NCI-H2029 (cell line): ENCODE measurements at places on chromosomes 3 and 15.

- DNase-seq = no peak
Observed at GRCh38 chr3:53258600-53259426, 3.0 kb upstream of the TKT start.

DNA sequence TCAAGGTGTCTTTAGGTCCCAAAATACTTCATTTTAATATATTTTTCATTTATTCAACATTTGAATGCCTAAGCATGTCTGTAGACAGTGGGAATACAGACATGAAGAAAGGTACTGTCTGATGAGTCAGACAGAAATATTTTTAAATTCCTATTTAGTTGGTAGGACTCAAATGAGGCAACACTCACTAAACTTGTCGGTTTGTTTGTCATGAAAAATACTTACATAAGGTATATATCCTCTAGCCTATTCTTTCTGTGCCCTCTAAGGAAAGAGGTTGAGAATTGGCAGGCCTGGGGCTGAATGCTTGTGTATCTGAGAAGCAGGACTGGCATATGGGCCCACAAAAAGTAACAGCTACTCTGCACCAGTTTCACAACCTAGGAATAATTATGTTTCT, 423.6 kb upstream of the MDFIC2 start:
- no peak for DNase-seq

GRCh38 chr3:144362126-144362525, 390.5 kb downstream of the DIPK2A start:
- DNase-seq = no peak

DNA sequence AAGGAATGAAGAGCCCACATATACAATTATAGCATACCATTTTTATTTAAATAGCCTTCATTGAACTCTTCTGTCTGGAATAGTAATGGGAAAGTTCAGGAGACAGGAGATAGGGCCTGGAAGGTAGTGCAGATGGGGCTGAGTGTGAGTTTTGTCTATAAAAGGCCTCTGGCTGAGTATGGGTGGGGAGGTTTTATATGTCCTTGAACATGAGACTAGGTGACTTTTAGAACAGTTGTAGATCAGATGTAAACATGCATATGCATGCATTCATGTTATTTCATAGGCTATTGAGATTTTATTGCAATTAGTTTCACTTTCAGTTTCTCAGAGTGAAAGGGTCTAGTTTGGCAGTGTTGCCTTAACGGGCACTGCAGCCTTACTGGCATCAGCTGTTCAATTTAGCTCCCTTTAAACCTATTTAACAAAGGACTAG, 27.1 kb downstream of the CGGBP1 start:
- peak; percentile 33 for DNase-seq

- DNase-seq = no peak
Observed at GRCh38 chr15:65790694-65791334, 1.3 kb downstream of the DENND4A start.

- no peak for DNase-seq
Observed at GRCh38 chr15:95013381-95013780, 782.0 kb downstream of the MCTP2 start.

DNA sequence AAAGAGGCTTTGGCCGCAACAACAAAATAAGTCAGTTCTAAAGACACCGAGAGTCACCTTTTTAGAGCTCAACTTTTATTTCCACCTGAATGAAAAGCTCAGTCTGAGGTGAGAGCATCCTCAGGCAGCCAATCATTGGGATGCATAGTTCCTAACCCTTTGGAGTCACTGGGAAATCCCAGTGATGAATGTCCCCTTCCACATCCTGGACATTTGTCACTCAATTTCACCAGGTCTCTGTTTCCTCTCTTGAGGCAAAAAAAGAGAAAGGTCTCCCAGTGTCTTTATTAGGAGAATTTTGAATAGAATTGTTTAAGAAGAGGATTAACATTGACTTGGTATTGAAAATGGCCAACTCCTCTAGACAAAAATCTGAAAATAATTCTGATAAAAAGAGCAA, 137.5 kb upstream of the SPRED1 start:
- no peak for DNase-seq

GRCh38 chr15:95655089-95655607, 675.4 kb upstream of the NR2F2 start:
- DNase-seq = no peak

DNA sequence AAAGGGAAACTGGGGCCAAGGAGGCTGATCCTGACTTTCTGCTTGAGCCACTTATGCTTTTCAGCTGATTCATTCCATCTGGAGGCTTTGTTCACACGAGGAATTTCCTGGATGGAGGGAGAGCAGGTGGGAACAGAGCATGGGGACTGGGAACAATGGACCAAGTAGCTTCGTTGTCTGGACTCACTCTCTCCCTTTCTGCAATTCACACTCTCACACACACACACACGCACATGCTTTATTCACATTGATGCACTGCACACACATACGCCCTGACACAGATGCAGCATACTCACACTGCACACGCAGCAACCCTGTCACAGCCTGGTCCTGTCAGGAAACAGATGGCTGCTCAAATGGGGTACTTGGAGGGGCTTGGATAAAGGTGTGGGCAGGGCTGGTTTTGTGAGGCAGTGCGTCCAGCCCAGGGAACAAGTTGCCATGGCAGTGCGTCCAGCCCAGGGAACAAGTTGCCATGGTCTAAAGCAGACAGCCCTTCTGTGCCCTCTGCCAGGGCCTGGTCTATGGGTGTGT, 19.8 kb upstream of the CHCHD6 start:
- peak; percentile 15 for DNase-seq

- DNase-seq = no peak
Observed at GRCh38 chr3:12371525-12372140, 82.8 kb downstream of the PPARG start.

- no peak for DNase-seq
Observed at GRCh38 chr3:195154111-195154791, 116.7 kb downstream of the XXYLT1 start.

GRCh38 chr3:88984832-88985231, 122.6 kb upstream of the EPHA3 start:
- DNase-seq = no peak

GRCh38 chr3:157373783-157374182, 62.9 kb upstream of the PTX3 start:
- no peak for DNase-seq

GRCh38 chr15:65177901-65178300, 7.2 kb downstream of the CLPX start:
- no peak for DNase-seq

DNA sequence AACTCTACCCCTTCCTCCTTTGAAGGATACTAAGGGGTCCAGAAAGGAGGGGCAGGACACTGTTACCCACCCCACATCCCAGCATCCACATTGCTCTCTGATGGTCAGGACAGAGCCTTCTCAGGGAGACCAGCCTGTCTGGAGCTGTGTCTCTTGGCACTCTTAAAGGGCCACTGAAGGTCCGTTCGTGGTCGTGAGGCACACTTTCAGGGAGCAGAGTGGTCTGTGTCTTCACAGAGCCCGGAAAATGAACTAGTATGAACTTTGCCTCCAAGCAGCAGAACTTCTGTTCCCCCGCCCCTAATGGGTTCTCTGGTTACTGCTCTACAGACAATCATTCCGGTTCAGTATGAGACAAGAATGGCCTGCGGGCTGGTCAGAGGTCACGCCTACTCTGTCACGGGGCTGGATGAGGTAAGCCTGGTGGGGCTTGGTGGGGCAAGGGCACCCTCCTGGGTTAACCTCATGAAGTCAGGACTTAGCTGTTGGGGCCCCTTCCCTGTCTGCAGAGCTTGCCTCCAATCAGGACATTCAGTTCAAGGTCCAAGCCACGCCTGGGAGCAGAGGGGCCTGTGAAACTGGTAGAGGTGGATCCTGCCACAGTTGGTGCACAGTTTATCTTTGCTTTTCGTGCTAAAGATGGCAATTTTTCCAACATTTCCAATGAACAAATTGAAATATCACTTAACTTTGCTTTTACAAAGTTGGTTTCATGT, 33.2 kb downstream of the CAPN3 start:
- DNase-seq = no peak

- no peak for DNase-seq
Observed at GRCh38 chr3:82382831-82383230, 621.4 kb upstream of the GBE1 start.

- DNase-seq = no peak
Observed at GRCh38 chr3:43773273-43774094, 82.7 kb downstream of the ABHD5 start.

- no peak for DNase-seq
Observed at GRCh38 chr3:36852071-36852470, 87.7 kb upstream of the DCLK3 start.

DNA sequence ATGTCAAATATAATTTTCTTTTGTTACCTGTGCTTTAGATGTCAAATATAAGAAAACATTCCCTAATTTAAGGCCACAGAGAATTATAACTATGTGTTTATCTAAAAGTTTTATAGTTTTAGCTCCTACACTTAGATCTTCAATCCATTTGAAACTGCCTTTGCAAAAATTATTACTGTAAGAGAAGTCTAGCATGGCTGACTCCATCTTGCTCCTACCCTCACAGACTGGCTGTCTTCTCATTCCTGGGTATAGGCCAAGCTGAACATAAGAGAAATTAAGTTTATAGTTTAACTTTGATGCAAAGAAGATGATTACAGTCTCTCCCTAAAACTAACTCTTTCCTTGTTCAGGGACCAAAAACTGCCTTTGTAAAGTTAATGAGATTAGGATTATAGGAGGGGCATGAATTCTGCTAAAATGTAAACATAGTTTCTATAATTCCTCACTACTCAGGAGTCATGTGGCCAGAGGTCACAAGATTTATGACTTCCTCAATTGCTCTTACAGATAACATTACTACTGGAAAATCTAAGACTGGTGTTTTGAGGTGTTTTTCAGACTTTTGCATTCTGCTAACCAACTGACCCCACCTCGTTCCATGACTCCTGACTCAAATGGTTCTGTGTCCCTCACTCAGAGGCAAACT, 184.0 kb downstream of the BCHE start:
- DNase-seq = no peak

GRCh38 chr3:12918231-12918630, 76.9 kb upstream of the RPL32 start:
- DNase-seq = no peak

- no peak for DNase-seq
Observed at GRCh38 chr15:91751611-91752010, 101.9 kb upstream of the SLCO3A1 start.

DNA sequence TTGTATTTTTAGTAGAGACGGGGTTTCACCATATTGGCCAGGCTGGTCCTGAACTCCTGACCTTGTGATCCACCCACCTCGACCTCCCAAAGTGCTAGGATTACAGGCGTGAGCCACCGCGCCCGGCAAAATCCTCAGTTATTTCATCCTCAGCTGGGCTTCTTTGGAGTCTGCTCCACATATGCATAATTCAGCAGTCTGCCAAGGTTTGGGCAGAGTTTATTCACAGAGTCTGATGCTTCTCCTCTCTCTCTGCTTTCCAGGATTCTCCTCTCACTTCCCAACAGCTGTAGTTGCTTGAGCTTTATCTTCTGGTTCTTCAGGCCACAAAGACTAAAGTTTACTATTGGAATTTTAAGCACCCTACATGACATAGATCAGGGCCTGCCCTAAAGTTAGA, 8.2 kb downstream of the ZNF106 start:
- DNase-seq = no peak

DNA sequence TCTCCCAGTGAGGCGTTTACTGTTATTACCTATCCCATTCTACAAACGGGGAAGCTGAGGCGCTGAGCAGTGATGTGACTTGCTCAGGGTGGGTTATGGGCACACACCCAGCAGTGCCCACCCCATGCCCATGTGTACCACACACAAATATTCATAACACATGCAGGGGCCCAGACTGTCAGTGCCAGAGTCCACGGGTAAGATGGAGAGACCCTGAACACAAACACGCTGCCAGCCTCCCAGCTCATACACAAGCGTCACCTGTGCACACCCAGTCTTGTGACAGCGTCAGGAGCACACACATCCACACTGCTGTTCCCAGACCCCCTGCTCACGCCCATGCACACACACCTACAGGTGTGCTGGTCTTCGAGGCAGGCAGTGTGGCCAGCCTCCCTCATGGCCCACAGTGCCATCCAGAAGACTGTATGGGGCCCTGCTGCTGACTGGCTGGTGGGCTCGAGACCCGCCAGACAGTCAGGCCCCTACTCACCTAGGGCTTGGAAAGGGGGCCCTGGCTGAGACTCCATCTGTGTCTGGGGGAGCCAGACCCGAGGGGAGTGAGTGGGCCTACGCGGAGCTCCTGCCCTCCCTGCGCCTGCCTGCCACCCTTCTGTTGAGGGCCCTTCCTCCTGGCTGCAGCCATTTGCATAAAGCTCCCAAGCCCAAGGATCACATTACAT, 39.4 kb downstream of the DNAJB8 start:
- DNase-seq = no peak

DNA sequence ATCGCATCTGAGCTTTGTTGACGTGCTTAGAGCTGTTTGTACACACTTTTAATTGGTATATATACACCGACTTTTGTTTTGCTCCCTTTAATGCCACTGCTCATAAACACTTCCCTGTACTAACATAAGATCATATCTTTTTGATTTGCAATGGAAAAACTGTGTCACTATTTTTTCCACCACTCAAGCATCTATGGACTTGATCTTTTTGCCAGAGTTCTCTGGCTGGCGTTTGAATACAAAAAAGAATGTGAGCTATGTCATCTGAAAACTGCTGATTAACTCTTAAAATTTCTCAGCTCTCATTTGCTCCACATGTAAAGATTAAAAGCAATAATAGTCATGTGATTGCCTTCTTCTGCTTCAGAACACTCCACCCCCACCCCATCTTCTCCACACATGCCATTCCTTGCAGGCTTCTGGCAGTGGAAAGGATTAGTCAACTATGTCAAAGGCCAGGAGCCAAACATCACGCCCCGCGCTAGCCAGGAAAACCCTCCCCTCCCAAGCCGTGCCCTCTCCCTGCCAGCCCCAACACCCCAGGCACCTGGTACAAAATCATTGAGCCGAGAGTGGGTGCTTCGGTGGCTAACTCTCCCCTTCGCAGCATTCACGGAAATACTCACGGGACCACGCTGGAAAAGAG, 123.4 kb upstream of the MEF2A start:
- DNase-seq = no peak
